CD14-positive monocyte (primary cell): ENCODE measurements at places on chromosomes 1 and 21.
A peak's percentile ranks its signal among the peaks of the same experiment; 100 is the strongest.

- DNase-seq: no peak
Observed at GRCh38 chr1:205350124-205350523, 6.6 kb downstream of the KLHDC8A start.

- no peak for DNase-seq
Observed at GRCh38 chr1:62720946-62721554, 32.9 kb upstream of the DOCK7 start.

GRCh38 chr1:180188684-180189175 lies 34.1 kb downstream of the QSOX1 start:
- DNase-seq: no peak

GRCh38 chr21:27953340-27954045 lies 986.6 kb upstream of the ADAMTS5 start:
- DNase-seq: peak; percentile 8

DNA sequence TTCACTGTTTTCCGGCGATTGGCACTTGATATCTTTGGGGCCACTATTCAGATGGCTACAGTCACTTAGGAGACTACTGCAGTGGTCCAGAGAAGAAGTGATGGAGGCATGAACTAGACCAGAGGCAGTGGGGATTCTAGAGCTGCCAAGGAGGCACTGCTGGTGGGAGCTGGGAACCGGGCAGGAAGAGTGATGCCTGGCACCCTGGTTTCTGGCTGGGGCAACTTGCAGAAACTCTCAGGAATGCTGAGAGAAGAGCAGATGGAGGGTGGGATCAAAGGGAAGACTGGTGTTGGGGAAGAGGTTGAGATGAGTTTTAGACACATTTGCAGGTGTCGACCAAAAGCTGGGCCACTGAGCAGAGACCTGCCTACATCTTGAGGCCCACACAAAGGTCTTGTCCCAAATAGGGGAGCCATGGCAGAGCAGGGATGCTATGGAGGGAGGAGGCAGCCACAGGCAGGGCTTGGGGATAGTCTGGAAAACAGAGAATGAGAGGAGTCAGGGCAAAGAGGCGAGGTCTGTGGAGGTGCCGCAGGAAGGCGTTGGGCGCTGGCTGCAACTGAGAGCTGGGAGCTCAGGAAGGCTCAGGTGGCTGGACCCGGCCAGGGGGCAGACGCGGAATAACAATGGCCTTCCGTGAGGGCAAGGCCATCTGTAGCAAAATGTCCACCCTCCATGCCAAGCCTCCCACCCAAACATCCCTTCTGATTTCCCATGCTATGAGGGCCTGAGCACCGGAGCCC lies 118.9 kb downstream of the TOMM20 start:
- no peak for DNase-seq

GRCh38 chr1:108551137-108551862 lies 8.6 kb upstream of the EEIG2 start:
- DNase-seq: peak; percentile 82

DNA sequence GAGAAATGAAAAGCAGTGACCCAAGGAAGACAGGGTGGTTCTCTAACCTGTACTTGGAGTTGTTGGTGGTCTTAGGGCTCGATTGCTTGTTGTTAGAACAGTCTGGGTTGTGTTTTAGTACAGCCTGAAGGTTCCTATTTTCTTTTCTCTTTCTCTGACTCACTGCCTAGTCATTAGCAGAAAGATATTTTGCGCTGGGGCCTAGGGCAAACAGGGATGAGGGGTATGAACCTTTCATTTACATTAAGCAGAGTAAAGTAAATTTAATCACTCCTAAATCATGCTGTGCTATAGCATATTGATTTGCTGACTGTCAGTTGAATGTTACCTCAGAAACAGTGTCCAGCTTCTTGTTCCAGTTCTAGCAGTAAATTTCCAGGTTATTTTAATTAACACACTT lies 197.2 kb downstream of the RWDD3 start:
- DNase-seq: no peak
